ENCODE measurements at places on chromosomes 1 and 21. TPM values are rescaled to one million over a fixed set of nuclear protein-coding genes. Genes with fewer than 3 reads are reported as not detected.

- no peak overlapping the region for H3K27ac ChIP-seq
- no peak for DNase-seq
- no peak overlapping the region for H3K4me3 ChIP-seq
Observed at GRCh38 chr1:58948671-58949070, 164.8 kb upstream of the JUN start.

The MFN2 gene
- 74.0 TPM for total RNA-seq

- no peaks in the 10 kb centered on the region for H3K27me3 ChIP-seq
- no peak for DNase-seq
- no peak overlapping the region for H3K4me3 ChIP-seq
- H3K27ac ChIP-seq, result peak overlapping the region; percentile 6
- H3K36me3 ChIP-seq, result no peaks in the 10 kb centered on the region
Observed at GRCh38 chr1:116854716-116855115, 55.0 kb upstream of the PTGFRN start.

DNA sequence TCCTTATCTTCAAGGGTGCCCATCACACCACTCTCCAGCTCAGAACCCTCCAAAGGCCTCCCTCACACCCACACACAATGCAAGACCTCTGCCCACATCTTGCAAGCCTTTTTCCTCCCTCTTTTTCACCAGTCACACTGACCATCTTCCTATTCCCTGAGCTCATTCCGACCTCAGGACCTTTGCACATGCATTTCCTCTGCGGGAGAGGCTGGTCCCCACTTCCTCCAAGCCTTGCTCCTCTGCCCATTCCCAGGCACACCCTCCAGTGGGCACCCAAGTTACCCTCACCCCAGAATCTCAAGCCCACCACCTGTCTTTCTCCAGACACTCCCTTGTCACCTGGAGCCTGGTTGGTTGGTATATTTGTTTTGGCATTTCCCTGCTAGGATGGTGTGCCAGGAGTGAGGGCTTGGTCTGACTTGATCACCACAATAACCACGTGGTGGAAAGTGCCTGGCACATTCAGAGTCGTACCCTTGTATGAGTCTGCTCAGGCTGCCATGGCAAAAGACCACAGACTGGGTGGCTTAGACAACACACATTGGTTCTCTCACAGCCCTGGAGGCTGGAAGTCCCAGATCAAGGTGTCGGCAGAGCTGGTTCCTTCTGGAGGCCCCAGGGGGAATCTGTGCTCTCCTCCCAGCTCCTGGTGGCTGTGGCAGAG, 13.2 kb downstream of the MX2 start:
- H3K27me3 ChIP-seq, result peaks cover 5% of the 10 kb centered on the region
- no peak for DNase-seq
- H3K4me3 ChIP-seq, result no peak overlapping the region
- no peak overlapping the region for H3K27ac ChIP-seq
- H3K36me3 ChIP-seq, result no peaks in the 10 kb centered on the region

GRCh38 chr1:38418195-38419030, 371.8 kb upstream of the POU3F1 start:
- peaks cover 5% of the 10 kb centered on the region for H3K4me1 ChIP-seq
- no peak overlapping the region for H3K27ac ChIP-seq
- H3K27me3 ChIP-seq, result peaks cover 4% of the 10 kb centered on the region
- peak; percentile 41 for DNase-seq
- H3K4me3 ChIP-seq, result no peak overlapping the region
- no peaks in the 10 kb centered on the region for H3K36me3 ChIP-seq

The FHAD1 gene
- total RNA-seq, result 0.25 TPM

GRCh38 chr1:12182410-12182984, 15.7 kb downstream of the TNFRSF1B start:
- peaks cover 4% of the 10 kb centered on the region for H3K27me3 ChIP-seq
- H3K4me1 ChIP-seq, result peaks cover 32% of the 10 kb centered on the region
- no peaks in the 10 kb centered on the region for H3K36me3 ChIP-seq
- no peak overlapping the region for H3K27ac ChIP-seq
- no peak overlapping the region for H3K4me3 ChIP-seq

DNA sequence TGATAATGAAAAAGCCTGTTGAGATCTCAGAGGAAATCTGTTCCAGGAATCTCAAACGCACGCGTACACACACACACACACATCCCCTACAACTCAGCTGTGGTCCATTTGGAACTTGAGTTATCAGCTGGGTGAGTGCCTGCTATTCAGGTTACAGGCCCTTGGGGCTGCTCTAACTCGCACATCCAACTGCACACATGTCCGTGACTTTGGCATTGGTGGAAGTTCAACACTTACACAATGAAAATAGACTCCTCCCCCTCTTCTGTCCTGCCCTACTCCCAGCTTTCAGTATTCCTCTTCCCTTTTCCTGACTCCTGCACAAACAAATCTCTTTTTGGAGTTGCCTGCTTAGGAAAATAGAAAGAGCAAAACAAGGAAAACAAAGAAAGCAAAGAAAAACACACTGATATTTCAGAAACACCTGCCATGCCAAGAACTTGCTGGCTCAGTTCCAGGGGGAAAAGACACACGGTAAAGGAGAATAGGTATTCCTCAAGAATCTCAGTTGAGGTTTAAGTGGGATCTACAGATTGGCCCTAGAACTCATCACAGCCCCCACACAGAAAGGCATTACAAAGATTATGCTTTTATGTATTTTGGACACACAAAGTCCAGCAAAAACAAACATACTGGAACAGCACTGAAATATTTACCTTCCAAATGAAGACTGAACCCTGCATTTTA, 140.9 kb downstream of the TGFBR3 start:
- H3K27me3 ChIP-seq, result no peaks in the 10 kb centered on the region
- H3K36me3 ChIP-seq, result no peaks in the 10 kb centered on the region
- no peak overlapping the region for H3K4me3 ChIP-seq

DNA sequence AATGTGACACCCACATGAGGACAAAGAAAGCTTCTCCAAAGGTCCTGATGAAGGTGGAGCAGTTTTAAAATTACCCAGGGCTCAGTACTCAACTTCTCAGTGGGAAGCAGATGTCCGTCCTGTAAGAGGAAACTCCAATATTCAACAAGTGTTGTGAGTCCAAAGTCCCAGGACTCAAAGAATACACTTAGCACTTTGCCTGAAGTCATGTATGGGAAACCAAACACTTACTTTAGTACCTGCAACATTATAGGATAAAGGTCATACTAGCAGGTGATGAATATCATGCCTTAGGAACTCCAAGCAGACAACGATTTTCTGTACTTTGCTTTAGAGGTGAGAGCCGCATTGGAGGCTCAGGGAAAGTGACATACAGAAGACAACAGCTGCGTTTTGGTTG, 37.2 kb upstream of the ST6GALNAC3 start:
- peaks cover 6% of the 10 kb centered on the region for H3K27me3 ChIP-seq

GRCh38 chr1:239960366-239960765, 131.3 kb upstream of the FMN2 start:
- no peak overlapping the region for H3K27ac ChIP-seq
- H3K4me3 ChIP-seq, result no peak overlapping the region
- no peaks in the 10 kb centered on the region for H3K36me3 ChIP-seq
- no peak for DNase-seq

GRCh38 chr1:239805851-239806772, 285.6 kb upstream of the FMN2 start:
- no peaks in the 10 kb centered on the region for H3K27me3 ChIP-seq
- no peak overlapping the region for H3K27ac ChIP-seq
- no peak for DNase-seq
- H3K36me3 ChIP-seq, result no peaks in the 10 kb centered on the region
- H3K4me1 ChIP-seq, result peaks cover 4% of the 10 kb centered on the region

DNA sequence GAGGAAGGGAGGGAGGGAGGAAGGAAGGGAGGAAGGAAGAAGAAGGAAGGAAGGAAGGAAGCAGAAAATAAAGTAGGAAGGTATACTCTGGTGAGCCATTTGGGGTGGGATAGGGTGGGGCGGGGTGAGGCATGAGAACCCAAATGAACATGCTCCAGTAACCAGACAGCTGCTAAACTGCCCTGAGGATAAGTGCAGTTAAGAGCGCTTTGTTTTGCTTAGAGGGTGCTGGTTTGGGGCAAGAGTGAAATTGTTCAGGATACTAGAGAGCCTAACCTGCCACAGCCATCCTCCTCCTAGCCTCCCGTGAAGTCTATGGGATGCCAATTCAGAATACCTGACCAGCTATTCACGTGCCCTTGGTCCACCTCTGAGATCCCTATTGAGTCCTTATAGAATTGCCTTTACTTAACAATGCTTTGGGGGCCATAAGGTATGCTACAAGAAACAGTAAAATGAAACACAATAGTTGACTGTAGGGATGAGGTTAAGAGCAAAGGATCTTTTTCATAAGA, 59.0 kb upstream of the ATF3 start:
- H3K4me1 ChIP-seq, result no peaks in the 10 kb centered on the region
- peaks cover 6% of the 10 kb centered on the region for H3K27me3 ChIP-seq
- DNase-seq, result no peak
- no peaks in the 10 kb centered on the region for H3K36me3 ChIP-seq

Measured in astrocyte (in vitro differentiated cells and primary cell).